ENCODE measurements at places on chromosomes 7 and 10.

DNA sequence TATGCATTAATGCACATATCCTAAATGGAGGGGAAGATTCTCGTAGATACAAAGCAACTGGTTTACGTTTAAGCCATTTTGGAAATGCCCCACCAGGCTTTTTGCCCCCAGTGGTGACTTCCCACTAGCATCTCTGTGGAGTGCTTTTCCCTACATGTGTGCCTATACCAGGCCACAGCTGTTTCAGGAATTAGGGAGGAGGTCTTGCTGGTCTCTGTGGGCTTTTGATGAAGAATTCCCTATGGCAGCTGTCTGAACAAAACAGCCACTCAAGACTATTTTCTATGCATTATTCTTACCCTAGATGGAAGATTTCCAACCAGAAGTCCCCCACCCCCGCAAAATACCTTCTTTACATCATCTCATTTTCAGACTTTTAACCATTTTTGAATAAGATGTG lies 52.0 kb upstream of the NMT2 start:
- no peak for DNase-seq

DNA sequence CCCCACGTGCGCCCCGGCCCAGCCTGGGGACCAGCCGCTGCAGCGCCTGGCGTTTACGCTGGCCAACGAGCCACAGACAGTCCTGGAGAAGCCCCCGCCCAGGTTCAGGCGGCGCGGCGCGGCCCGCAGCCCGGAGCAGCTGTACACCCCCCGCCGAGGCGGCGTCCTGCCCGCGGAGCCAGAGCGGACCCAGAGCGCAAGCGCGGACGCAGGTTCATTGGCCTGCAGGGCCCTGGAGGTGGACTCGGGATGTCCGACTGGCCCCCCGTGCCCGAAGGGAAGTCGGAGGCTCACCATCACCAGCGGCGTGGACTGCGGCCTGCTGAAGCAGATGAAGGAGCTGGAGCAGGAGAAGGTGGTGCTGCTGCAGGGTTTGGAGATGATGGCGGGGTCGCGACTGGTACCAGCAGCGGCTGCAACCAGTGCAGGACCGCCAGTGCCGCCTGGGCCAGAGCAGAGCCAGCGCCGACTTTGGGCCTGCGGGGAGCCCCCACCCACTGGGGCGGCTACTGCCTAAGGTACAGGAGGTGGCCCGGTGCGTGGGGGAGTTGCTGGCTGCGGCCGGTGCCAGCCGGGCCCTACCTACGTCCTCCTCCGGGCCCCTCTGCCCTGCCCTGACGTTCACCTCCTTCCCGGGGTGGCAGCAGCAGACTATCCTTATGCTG lies 72.0 kb upstream of the KCTD7 start:
- DNase-seq: no peak

- DNase-seq: no peak
Measured at GRCh38 chr7:157299613-157300368, 37.0 kb upstream of the DNAJB6 start.

GRCh38 chr10:90930971-90931871 lies 10.3 kb upstream of the ANKRD1 start:
- no peak for DNase-seq

GRCh38 chr7:8362723-8363369 lies 70.6 kb upstream of the NXPH1 start:
- no peak for DNase-seq

DNA sequence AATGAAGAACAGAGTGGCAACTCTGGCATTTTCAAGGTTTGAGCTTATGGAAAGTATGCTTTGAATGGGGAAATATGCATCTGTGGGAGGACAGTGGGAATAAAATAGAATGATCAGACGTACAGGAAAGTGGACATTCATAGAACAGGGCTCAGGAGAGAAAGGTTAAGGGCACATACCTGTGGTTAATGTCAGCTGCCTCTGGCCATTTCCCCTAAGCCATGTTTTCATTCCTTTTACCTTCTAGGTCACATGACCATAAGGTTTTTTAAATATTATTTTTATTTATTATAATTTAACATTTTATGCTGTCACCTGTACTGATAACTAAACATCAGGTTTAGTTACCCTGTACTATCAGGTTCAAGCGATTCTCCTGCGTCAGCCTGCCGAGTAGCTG lies 52.8 kb downstream of the LRRC4 start:
- DNase-seq: no peak

DNA sequence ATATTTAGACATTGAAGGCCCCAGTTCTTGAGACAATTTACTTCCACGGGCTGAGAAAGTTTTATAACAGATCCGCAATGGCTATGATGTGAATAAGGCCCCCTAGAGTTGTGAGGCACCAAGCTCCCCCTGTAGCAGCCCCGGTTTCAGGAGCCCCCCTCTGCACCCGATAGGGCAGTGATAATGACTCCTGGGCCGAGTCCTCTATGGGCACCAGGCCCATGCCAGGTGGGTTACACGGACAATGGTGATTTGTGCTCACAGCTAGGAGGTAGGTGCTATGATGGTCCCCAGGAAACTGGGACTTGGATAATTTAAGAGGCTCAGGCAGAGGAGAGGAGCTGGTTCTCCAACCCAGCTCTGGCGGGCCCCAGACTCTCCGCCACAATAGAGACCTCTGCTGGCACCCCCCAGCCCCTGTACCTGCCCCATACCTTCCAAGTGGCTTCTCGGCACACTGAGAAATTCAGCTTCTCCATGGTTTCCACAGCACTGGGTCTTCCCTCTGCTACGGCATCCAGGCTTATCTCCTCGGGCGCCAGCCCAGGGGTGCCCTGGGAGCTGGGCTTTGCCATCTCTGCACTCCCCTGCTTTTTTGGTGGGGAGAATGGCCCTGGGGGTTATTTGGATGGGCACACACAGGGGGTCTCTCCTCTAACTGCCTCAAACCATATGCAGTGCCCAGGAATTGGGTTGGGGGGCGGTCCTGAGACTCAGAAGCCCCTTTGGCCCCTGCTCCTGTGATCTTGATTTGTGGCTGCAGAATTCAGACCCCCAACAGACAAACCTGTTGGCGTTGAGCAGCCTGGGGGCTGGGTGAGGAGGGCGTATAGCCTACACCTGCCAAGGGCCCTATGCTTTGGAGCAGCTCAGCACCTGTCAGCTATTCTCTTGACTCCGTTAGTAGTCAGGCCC lies 12.2 kb upstream of the KCP start:
- DNase-seq: no peak

GRCh38 chr7:112372101-112372500 lies 78.2 kb upstream of the IFRD1 start:
- no peak for DNase-seq

GRCh38 chr7:17492437-17492836 lies 194.0 kb downstream of the AHR start:
- DNase-seq: no peak

DNA sequence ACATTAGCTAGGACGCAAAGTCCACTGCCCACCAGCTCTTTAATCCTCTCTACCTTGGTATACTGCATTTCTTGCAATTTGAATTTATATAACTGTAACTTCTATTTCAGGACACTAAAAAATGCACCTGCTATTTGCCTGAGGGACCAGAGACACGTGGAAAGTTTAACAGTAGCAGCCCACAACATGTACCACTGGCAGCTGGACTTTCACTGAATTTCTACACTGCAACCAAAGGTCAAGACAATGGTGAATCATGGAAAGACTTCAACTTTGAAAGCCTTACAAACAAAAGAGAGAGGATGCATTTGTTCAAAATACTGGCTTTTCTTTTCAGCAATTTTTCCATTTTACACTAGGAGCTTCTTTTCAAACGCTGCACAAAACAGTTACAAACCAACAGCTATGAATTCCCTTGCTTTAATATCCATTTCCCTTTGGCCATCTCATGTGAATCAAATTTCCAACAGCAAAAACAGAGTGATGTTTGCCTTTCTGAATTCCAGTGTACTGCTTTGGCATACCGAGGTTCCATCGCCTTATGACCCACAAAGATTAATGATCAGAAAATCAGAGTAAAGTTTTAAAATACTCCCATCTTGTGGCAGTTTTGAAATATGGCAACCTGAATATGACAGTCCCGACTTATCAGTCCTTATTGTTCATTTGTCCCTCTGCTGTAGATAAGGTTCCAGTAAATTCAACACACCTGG lies 29.9 kb upstream of the HNRNPH3 start:
- no peak for DNase-seq

DNA sequence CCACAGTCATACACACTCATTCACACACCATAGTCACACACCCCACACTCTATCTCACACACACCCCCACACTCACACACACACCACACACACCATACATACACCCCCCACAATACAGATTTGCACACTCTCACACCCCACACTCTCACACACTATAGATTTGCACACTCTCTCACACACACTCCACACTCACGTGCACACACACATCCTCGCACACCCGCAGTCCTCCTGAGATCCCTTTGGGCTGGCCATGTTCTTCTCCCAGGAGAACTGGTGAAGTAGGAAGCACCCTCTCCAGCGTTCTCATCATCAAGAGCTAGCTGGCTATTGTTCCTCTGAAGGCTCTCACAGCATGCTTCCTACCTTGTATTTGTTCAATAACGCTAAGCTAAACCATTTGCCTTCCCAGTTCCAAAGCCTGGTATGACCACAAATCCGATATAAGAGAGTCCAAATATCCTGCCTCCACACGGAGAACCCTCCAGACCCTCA lies 86.2 kb downstream of the HECW1 start:
- DNase-seq: no peak

- no peak for DNase-seq
Measured at GRCh38 chr7:116354171-116354545, 143.8 kb downstream of the TES start.

GRCh38 chr10:99598781-99599509 lies 21.3 kb downstream of the SLC25A28 start:
- DNase-seq: no peak

DNA sequence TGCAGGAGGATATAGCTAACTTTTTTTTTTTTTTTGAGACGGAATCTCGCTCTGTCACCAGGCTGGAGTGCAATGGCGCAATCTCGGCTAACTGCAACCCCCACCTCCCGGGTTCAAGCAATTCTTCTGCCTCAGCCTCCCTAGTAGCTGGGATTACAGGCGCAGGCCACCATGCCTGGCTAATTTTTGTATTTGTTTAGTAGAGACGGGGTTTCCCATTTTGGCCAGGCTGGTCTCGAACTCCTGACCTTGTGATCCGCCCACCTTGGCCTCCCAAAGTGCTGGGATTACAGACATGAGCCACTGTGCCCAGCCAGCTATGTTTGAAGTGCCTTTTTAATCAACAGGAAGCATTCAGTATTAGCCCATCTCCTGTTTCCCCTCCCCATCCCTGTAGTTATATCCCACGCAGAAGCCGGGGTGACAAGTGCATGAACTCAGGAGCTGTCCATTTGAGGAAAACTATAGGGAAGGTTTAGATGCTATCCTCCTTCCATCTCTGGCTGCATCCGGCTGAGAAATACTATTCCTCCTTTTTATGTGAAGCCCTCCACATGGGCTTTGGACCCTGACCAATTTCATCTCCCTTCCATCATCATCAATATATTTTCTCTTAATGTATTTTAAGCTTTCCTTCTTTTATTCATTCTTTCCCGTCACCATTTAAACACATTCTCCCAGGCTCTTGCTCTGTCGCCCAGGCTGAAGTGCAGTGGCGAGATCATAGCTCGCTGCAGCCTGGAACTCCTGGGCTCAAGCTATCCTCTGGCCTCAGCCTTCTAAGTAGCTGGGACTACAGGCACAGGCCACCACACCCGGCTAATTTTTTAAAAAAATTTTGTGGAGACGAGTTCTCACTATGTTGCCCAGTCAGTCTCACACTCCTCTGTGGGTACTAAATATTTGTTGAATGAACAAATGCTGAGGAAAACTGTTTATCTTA lies 1.3 kb upstream of the POT1 start:
- no peak for DNase-seq

DNA sequence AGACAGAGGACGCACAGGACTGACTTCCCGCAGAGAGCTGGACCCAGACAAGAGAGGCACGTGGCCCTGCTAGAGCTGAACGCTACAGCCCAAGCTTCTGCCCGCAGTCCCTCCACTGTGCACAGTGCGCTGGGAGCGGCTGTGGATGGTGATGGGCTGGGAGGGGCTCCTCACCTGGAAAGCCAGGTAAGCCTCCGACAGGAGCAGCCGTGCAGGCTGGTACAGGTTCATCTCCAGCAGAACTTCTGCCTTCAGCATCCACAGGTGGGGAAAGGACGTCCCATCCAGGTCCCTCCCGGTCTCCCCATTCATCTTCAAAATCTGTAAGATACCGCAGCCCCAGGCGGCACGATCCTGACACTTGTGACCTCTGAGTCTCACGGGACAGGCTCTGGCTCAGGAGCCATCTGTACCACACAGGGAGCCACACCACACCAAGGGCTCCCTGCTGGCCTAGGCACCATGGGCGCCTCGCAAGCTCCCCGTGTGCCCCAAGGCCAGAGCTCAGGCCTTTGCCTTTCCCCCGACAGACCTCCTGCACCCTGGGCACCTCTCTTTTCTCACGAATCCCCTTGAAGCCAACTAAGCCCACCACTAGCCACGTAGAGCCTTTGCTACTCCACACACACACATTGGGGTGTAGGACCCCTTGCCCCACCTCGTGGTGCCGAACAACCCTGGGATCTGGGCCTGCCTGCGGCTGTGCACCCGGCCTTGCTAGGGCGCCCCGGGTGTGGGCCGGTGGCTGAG lies 76.3 kb downstream of the CFAP46 start:
- no peak for DNase-seq

- DNase-seq: no peak
Measured at GRCh38 chr7:154688952-154689351, 314.0 kb downstream of the PAXIP1 start.

DNA sequence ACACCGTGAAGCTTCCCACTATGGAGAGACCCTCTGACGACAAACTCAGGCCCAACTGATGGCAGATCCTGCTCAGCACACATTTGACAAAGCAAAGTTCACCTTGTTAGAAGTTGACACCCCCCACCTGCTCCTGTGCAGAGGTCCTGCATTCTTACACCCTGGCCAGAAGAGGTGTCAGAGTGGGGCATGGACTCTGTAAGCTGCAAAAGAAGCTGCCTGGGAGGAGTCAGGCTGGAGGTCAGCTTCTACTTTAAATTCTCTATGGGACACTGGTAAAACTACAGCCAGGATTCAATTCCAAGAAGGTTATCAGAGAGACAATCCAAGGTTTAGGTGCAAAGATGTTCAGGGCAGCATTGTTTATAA lies 20.0 kb upstream of the TNS3 start:
- no peak for DNase-seq

DNA sequence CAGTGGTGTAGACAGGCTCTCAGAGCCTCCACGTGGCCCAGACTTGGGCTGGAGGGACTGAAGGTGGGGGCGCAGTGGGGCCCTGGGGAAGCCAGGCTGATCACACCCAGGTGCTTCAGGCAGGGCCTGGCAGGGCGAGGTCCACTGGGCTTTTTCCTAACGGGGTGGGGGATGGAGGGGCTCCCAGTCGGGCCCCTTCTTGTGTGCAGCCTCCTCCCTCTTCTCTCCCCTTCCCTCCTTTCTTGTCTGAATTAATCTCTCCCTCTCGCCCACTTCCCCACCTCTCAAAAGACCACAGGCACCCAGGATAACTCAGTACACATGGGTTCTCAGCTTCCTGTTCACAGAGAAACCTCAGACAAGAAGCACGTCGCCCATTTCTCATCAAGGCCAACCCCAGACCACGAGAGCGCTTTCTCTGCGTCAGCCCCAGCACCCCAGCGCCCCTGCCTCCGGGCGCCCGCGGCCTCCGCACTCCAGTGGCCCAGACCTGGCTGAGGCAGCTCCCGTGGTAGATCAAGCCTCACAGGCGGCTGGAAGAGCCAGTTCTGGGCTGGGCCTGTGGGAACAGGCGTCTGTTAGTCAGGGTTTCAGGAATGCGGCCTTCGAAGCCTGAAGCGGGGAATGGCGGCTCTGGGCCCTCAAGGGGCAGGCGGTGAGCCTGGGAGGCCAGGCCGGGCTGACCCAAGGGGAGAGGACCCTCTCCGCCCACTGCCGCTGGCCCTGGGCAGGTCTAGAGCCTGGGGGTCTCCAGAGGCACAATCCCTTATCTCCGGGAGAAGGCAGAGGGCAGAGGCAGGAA lies 50.6 kb downstream of the PWWP2B start:
- peak; percentile 48 for DNase-seq

Measured in activated CD4-positive, alpha-beta T cell treated with anti-CD3 and anti-CD28 coated beads for 1 hour (primary cell).